ENCODE measurements at places on chromosomes 4 and X.

DNA sequence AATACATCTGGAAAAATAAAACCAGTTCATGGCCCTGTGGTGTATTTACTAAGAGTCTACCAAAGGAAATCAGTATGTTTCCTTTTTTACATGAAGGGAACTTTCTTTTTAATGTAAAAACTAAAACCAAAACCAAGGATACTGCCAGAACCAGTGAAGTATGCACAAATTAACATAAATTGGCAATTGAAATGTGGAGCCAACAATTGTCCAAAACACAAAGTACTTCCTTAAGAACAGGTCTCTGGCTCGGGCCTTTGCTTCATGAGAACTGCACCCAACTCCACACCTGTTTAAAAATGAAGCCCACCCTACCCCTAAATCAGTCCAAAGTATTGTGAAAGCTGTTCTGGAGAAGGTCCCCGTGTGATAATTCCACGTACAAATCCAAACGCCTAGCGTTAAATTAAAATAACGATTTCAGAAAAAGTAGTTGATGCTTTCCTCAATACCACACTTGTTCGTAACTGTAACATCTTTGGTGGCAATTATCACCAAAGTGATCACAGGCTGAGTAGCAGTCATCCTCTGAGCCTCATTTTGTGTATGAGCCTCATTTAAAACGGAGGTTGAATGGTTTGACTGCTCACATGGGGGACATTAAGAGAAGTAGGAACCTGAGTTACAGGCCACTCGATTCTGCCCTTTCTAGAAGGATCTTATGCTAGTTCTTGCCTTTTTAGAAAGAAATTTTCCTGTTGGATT lies 93.0 kb downstream of the GEMIN8 start:
- DNase-seq: no peak

- DNase-seq: no peak
Measured at GRCh38 chrX:140672840-140673731, 36.5 kb upstream of the LINC00632 start.

DNA sequence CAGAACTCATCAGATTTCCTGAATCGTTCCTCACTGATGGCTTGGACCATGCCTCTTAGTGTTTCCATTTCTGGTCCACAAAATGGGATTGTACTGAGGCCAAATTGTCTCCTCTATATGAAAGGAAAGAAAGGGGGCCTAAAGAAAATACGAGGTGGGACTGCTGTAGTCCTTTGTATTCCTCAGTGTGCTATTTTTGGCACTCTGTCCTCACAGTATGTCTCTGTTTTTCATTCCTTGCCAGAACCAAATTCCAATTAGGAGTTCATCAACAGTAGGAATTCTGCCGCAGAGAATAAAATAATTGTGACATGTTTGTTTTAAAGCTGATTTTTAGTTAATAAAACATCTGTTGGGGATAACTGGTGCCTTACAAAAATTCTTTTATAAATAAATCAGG lies 515.7 kb downstream of the SMARCA1 start:
- DNase-seq: no peak

DNA sequence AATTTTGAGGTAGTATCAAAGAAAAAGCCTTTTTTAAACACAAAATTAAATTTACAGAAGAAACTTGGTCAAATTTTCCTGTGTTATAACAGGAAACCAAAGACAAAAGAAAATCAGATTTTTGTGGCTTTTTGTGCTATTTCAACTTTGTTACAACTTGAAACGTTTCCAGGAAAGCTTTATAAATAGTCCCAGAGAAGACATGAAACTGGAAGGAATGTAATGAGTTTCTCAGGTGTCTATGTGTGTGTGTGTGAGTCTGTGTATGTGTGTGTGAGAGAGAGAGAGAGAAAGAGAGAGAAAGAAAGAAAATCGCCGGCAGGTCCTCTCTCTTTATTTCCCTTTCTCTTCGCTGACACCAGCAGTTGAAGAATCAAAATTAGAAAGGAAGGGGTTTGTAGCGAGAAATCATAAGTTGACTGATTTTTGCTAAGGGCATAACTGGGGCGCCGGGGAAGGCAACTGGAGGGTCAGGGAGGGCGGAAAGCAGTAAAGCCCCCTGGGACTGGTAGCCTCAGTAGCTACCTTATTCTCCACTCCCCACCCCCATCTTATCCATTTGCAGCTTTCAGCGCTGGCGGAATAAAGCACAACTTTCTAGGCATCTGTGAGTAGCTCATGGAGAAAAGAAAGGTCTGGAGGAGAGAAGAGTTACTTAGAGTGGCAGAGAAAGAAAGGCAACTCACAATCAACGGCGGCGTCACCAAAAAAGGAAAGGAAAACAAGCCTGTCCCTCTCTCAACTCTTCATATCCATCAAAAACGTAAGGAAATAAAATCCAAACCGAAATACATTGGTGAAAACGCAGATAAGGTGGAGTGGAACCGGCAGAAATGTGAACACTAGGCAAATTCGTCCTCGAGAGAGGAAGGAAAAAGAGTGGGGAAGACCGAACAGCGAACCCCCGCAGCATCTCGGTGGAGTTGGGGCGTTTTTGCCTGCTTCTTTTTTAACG lies 1.3 kb downstream of the TMEM47 start:
- DNase-seq: no peak

GRCh38 chr4:79526641-79527565 lies 118.9 kb upstream of the GK2 start:
- DNase-seq: no peak

- DNase-seq: no peak
Measured at GRCh38 chrX:108034725-108035124, 10.1 kb upstream of the VSIG1 start.

DNA sequence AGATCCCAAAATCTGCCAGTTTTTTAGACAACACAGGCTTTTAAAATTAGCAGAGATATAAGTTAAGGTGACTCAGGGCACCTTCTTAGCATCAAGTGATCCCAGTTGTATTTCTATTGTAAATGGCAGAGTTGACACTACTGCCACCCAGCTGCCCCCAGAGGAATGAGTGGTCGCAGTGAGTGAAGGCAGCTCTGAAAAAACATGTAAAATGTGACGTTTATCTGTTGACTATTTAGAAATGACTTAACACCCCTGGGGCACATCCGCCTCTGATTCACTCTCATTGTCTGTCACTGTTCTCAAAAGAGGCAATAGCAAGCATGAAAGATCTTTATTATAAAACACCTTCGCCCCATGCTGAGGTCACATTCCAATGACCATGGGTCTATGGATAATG lies 592.4 kb downstream of the ACTRT1 start:
- no peak for DNase-seq

DNA sequence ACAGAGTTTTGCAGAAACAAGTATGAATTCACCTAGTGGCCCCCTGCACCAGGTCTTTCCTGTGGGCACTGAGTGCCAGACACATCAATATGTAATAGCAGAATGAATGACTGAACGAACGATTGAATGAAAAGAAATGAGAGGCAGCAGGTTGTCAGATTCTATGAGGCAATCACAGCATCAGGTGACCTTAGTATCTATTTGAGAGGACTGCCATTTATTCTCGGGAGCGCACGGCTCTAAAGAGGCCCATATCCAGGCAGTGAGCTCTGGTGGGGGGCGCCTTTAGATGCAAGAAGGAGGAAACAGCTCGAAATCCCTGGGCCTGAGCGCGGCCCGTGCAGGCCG lies 528 bp upstream of the SLC25A4 start:
- no peak for DNase-seq

GRCh38 chr4:6105311-6105911 lies 87.2 kb upstream of the C4orf50 start:
- no peak for DNase-seq

DNA sequence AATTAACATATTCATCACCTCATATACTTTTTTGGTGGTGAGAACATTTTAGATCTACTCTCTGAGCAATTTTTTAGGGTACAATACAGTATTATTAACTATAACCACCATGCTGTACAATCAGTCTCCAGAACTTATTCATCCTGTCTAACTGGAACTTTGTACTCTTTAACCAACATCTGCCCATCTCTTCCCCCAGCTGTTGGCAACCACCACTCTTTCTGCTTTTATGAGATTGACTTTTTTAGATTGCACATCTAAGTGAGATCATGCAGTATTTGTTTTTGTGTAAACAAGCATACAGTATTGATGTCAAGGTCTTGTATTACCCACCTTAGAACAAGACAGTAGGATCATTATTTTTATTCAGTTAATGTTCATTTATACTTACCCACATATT lies 516.8 kb downstream of the RPA4 start:
- DNase-seq: no peak

DNA sequence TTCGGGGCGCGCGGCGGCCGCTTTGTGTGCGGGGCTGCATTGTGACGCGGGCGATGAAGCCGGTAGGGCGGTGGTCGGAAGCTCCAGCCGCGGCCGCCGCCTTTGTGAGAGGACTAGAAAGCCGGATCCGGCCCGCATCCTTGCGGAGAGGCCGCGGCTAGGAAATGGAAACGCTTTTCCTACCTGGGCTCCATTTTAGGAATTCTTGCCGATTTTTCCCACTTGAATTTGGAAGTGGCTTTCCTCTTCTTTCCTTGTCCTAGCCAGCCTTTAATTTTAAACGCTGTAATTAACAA lies 708 bp downstream of the TMSB4X start:
- no peak for DNase-seq

Data from hepatic stellate cell (primary cell).